ENCODE measurements at places on chromosomes 6 and 20. TPM values are rescaled to one million over a fixed set of nuclear protein-coding genes. Genes with fewer than 3 reads are reported as not detected.
A peak's percentile ranks its signal among the peaks of the same experiment; 100 is the strongest.

DNA sequence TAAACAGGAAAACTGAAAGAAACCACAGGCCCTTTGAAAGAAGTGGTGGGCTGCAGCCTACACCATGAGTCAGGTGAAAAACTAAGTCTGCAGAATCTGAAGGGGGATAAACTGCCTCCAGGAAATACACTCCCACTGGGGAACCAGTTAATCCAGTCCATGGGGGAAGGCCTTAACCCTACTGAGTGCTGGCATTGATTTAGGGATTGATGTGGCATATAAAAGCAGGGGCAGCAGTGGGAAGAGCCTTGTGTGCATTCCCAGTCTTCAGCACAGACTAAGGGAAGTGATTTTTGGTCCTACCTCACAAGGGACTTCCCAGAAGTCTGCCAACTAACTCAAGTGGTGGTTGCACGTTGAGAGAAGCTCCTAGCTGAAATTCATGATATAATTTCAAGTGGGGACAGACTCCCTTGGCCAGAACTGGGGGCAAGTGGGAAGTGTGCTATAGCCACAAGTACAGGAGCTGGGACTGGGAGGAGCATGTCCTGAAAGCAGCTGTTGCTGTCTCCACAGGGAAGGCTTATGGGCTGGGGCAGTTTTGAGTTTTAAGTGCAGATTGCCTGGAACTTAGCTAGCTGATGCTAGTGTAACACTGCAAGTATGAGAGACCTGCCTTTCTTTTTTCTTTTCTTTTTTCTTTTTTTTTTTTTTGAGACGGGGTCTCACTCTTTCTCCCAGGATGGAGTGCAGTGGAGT is 31.2 kb downstream of the CITED2 start:
- no peaks in the 10 kb centered on the region for H3K27me3 ChIP-seq
- H3K4me1 ChIP-seq = peaks cover 17% of the 10 kb centered on the region
- H3K36me3 ChIP-seq = no peaks in the 10 kb centered on the region
- H3K27ac ChIP-seq = peak overlapping the region; percentile 62

DNA sequence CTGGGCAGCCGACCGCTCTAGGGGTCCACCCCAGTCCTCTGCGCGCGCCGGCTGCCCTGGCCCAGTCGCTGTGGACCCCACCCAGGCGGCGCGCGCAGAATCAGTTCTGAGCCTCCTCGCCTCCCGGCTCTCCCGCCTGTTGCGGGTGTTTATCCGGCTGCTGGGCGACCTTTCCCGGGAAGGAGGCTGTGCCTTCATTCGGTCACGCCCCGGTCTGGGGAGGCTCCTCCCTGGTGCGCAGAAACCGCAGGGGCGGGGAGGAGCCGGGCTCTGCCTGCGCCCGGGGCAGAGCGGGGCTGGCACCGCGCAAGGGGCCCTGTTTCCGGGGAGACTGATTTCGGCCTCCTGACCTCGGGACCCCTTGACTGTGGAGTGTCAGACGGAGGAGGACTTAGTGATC is 80.8 kb upstream of the EYS start:
- DNase-seq = no peak
- H3K27ac ChIP-seq = no peak overlapping the region
- no peaks in the 10 kb centered on the region for H3K36me3 ChIP-seq
- H3K4me1 ChIP-seq = no peaks in the 10 kb centered on the region
- no peak overlapping the region for H3K4me3 ChIP-seq
- H3K27me3 ChIP-seq = no peaks in the 10 kb centered on the region

- peaks cover 18% of the 10 kb centered on the region for H3K27me3 ChIP-seq
- H3K4me3 ChIP-seq = no peak overlapping the region
- H3K36me3 ChIP-seq = no peaks in the 10 kb centered on the region
- peaks cover 4% of the 10 kb centered on the region for H3K4me1 ChIP-seq
- no peak for DNase-seq
- no peak overlapping the region for H3K27ac ChIP-seq
Observed at GRCh38 chr20:43969501-43970182, 55.0 kb downstream of the TOX2 start.

DNA sequence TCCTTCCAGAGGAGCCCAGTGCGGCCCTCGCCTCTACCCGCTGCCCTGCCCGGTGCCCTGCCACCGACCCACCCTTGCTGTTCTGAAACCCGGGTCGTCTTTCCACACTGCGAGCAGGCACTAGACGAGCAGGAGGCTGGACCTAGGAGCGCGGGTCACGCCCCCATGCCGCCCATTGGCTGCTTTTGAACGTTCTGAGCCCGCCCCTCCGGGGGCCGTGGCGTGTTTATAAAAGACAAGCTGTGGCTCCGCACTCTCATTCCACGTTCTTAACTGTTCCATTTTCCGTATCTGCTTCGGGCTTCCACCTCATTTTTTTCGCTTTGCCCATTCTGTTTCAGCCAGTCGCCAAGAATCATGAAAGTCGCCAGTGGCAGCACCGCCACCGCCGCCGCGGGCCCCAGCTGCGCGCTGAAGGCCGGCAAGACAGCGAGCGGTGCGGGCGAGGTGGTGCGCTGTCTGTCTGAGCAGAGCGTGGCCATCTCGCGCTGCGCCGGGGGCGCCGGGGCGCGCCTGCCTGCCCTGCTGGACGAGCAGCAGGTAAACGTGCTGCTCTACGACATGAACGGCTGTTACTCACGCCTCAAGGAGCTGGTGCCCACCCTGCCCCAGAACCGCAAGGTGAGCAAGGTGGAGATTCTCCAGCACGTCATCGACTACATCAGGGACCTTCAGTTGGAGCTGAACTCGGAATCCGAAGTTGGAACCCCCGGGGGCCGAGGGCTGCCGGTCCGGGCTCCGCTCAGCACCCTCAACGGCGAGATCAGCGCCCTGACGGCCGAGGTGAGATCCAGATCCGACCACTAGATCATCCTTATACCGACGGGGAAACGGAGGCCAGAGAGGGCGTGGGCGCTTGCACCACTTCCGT is at the start of gene ID1:
Gene ID1 (plus strand): TSS at position 259 of the 871 bp plus-strand sequence. CDS start 99 bp downstream, at position 358.
- peak within 1 kb of the TSS; percentile 81 for H3K4me3 ChIP-seq
- H3K27me3 ChIP-seq = peaks cover 50% of the 10 kb centered on the region
- peaks cover 33% of the 10 kb centered on the region for H3K4me1 ChIP-seq

- no peaks in the 10 kb centered on the region for H3K4me1 ChIP-seq
- H3K36me3 ChIP-seq = no peaks in the 10 kb centered on the region
- DNase-seq = no peak
- no peak overlapping the region for H3K4me3 ChIP-seq
- H3K27me3 ChIP-seq = peaks cover 39% of the 10 kb centered on the region
- no peak overlapping the region for H3K27ac ChIP-seq
Observed at GRCh38 chr6:168441434-168442391, 729 bp downstream of the SMOC2 start.

Gene COQ3
- total RNA-seq = 12.6 TPM

- H3K36me3 ChIP-seq = no peaks in the 10 kb centered on the region
- H3K27me3 ChIP-seq = no peaks in the 10 kb centered on the region
- H3K27ac ChIP-seq = no peak overlapping the region
- H3K4me3 ChIP-seq = no peak overlapping the region
- H3K4me1 ChIP-seq = no peaks in the 10 kb centered on the region
- no peak for DNase-seq
Observed at GRCh38 chr6:107209406-107210305, 94.3 kb upstream of the BEND3 start.
